ENCODE measurements at places on chromosomes 12 and 14. TPM values are rescaled to one million over a fixed set of nuclear protein-coding genes. Genes with fewer than 3 reads are reported as not detected.

TMEM121 gene
- 2.1 TPM for total RNA-seq

DNA sequence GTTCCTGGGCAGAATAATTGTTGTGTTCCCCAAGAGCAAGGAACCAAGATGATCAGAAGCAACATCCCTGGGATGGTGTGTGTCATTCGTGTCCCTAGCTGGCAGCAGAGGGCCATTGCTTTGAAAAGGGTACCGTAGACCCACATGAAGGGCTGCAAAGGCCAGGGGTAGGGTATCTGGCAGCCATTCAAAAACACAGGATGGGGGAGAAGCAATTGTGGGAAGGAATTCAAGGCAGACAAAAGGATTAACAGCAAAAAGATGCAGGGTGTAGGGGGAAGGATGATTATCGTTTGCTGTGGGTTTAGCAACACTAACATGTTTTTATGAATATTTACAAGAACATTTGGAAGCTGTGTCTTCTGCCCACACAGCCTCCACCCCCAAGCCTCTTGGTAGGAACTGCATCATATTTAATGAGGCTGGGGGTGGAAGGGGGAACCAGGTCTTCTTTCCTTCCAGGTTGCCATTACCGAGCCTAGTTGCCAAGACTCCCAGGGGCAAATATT is 169.0 kb upstream of the G2E3 start:
- DNase-seq = no peak

SSTR1 gene
- 0.29 TPM for total RNA-seq

PGF gene
- total RNA-seq = 2.9 TPM

- no peak for DNase-seq
Observed at GRCh38 chr14:60163693-60164092, 1.5 kb downstream of the DHRS7 start.

- no peak for DNase-seq
Observed at GRCh38 chr12:112350593-112351592, 31.3 kb downstream of the HECTD4 start.

DNA sequence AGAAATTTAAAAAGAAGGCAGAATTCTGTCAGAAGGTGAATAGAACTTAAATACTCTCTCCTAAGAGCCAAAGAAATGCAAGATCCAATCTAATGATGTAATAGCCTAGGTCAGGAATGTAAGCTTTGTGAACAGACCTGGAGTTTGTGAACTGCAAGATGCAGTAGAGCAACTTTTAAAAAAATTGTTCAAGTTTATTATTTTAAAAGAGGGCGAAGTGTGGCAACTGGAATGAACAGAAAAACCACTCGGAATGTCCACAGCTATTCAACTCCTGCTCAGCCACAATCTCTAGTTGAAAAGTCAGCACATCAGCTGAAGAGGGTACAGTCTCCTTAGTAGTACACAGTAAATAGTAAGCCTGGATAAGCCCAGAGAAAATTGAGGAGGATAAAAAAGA is 228.8 kb downstream of the PPFIA2 start:
- DNase-seq = no peak

All from mesenteric fat pad (tissue), 1 donor.